ENCODE measurements at places on chromosomes 3 and 15. TPM values are rescaled to one million over a fixed set of nuclear protein-coding genes. Genes with fewer than 3 reads are reported as not detected.

Gene NANOGP8
- total RNA-seq, result not detected

DNA sequence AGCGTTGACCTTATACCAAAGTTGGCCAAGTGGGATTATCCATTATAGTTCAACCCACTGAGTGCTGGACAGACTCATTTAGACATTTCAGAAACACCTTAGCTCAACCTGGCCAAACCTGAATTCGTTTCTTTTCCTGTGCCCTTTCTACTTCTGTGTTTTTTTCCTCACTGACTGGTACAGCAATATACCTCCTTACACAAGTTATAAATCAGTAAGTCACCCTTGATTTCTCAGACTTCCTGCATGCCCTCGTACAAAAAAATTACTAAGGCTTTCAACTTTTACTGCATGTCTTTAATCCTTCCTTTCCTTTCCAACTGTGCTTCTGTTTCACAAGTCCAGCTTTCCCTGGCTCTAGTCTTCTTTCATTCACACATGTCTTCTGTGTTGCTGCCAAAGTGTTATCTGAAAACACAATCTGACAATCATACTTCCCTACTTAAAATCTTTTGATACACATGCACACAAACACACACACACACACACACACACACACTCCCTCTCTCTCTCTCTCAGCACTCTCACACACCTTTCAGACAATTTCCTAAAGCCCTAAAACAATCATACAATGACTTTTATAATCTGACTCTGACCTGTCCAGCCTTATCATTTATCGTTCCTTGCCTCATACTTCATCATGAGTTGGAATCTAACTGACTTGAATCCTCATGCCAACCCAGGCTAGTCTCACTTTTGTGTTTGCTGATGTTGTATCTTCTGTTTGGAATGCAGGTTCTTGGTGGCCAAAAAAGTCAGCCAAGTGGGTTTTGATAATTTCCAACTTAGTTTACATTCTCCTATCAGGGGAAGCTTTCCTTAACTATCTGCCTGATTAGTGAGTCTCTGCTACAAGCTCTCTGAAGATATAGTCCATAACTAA, 436.4 kb downstream of the NAALADL2 start:
- DNase-seq, result no peak

GRCh38 chr15:48695088-48695826, 49.7 kb upstream of the FBN1 start:
- no peak for DNase-seq

GRCh38 chr3:67599821-67600220, 54.6 kb downstream of the SUCLG2 start:
- no peak for DNase-seq

- no peak for DNase-seq
These were observed 84.3 kb downstream of the ATP1B3 start for GRCh38 chr3:141960731-141961130.

- DNase-seq, result no peak
These were observed 21.2 kb downstream of the TFG start for GRCh38 chr3:100730524-100730923.

Measured in OCI-LY7 (cell line).